Mammary epithelial cell (primary cell): ENCODE measurements at places on chromosomes 3 and 15. TPM values are rescaled to one million over a fixed set of nuclear protein-coding genes. Genes with fewer than 3 reads are reported as not detected.

The WDR5B gene
- total RNA-seq, result 4.3 and 5.3 TPM in 2 replicates

The POC1A gene
- total RNA-seq, result 2.8 TPM

The MLF1 gene
- 12.7 and 17.9 TPM in 2 replicates for total RNA-seq

The KIF15 gene
- total RNA-seq, result 3.7 and 7.7 TPM in 2 replicates

The SLC24A5 gene
- not detected in 2 replicates for total RNA-seq

The BUB1B gene
- total RNA-seq, result 15.2 and 34.6 TPM in 2 replicates

The CTXND1 gene
- total RNA-seq, result not detected

The FBXO40 gene
- not detected for total RNA-seq

The MORC1 gene
- not detected for total RNA-seq

The RNU5B-1 gene
- not detected in 2 replicates for total RNA-seq

The AHSG gene
- 0.67 TPM for total RNA-seq

The MCTP2 gene
- total RNA-seq, result 24.2 and 24.5 TPM in 2 replicates

The DNAH1 gene
- 1.5 and 2.1 TPM in 2 replicates for total RNA-seq

The CFAP91 gene
- total RNA-seq, result not detected in 2 replicates

The TF gene
- total RNA-seq, result 0.09 and 0.24 TPM in 2 replicates

The CCRL2 gene
- not detected for total RNA-seq

The CELSR3 gene
- 2.2 and 3.6 TPM in 2 replicates for total RNA-seq

The SLC22A14 gene
- total RNA-seq, result 0.33 TPM

The SLITRK3 gene
- total RNA-seq, result not detected in 2 replicates

The SCN5A gene
- not detected for total RNA-seq

The ARID3B gene
- total RNA-seq, result 12.8 and 13.2 TPM in 2 replicates

The ECE2 gene
- total RNA-seq, result 0.33 TPM

The PCOLCE2 gene
- 3.5 TPM for total RNA-seq

The IQCF5 gene
- total RNA-seq, result not detected in 2 replicates

The ADCY5 gene
- total RNA-seq, result 0.67 TPM

The TMEM212 gene
- not detected for total RNA-seq

The GOLGA6L6 gene
- total RNA-seq, result not detected

The PIGZ gene
- 4.7 and 4.9 TPM in 2 replicates for total RNA-seq

The CAMP gene
- total RNA-seq, result 6.9 and 7.0 TPM in 2 replicates

The XCR1 gene
- not detected in 2 replicates for total RNA-seq

The FOXP1 gene
- 49.5 TPM for total RNA-seq

The LTF gene
- total RNA-seq, result 16.7 TPM

The SEMA3B gene
- 15.5 and 23.9 TPM in 2 replicates for total RNA-seq

The ADPRH gene
- total RNA-seq, result 9.5 TPM

The DNASE1L3 gene
- not detected in 2 replicates for total RNA-seq

The NANOGP8 gene
- not detected in 2 replicates for total RNA-seq

The PYGO1 gene
- 5.8 TPM for total RNA-seq
